ENCODE measurements at places on chromosomes 2 and 18.

- DNase-seq, result no peak
These were observed 50.4 kb downstream of the UXS1 start for GRCh38 chr2:106143495-106144215.

- DNase-seq, result no peak
These were observed 27.0 kb upstream of the CCDC93 start for GRCh38 chr2:118040891-118041290.

- DNase-seq, result no peak
These were observed 838.1 kb upstream of the ACVR2A start for GRCh38 chr2:147006736-147007141.

DNA sequence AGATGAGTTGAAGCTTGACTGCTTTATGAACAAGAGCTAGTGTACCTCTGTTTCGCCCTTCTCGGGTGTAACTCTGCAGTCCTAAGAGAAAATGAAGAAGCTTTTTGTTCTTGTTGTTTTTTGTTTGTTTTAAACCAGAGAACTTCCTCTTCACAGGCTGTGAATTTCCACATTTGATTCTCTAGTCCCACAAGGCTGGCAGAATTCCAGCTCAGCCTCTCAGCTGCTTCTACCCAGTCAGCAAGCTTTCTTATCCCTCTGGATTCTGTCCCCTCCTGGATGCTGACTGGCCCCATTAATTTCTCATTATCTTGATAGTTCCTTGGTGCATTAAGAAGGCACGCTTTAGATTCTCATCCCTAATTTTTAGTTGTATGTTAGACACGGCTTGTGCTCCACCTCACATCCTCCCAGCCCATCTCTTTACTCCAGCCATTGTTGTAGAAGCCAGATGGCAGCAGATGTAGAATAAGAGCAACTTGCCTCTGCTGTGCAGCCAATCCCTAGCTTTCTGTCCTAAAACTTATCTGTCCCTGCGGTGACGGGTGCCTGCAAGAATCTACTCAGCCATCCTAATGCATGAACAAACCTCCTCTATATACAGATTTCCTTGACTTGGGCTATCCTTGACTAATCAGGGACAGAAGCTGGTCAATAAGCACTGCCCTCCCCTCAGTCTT is 12.3 kb upstream of the RESP18 start:
- DNase-seq, result peak; percentile 52

GRCh38 chr2:42199626-42200025 is 30.5 kb downstream of the EML4 start:
- no peak for DNase-seq

GRCh38 chr18:25453556-25454269 is 101.7 kb upstream of the ZNF521 start:
- peak; percentile 42 for DNase-seq

GRCh38 chr2:15738225-15738546 is 146.5 kb downstream of the DDX1 start:
- DNase-seq, result no peak

- peak; percentile 75 for DNase-seq
These were observed 10.3 kb upstream of the PDK1 start for GRCh38 chr2:172545408-172546075.

- DNase-seq, result peak; percentile 80
These were observed 49.6 kb downstream of the SPIRE1 start for GRCh38 chr18:12608301-12608700.

DNA sequence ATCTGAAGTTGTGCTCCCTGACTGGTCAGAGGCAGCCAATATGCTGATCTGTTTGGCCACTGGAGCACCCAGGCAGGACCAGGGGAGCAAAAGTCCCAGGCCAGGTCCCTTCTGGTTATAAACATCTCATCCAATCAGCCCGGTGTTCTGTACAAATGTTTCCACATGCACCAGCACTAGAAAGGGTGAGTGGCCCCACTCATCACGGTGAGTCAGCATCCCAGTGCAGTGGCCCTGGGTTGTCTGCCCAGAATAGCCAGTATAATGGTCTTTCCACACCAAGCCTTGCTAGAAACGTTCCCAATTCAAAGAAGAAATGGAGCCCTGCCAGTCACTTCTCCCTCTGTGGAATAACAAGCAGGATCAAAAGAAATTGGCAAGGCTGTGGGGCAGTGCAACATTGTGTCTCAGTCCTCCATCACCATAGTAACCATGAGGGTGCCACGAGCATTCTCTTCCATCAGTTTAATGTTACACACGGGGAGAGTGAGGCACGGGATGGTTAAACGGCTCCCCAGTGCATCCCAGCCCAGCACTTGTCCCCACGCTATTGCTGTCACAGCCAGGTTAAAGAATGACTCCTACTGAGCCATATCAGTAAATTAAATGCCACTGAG is 174.9 kb downstream of the SEPTIN10 start:
- peak; percentile 25 for DNase-seq

DNA sequence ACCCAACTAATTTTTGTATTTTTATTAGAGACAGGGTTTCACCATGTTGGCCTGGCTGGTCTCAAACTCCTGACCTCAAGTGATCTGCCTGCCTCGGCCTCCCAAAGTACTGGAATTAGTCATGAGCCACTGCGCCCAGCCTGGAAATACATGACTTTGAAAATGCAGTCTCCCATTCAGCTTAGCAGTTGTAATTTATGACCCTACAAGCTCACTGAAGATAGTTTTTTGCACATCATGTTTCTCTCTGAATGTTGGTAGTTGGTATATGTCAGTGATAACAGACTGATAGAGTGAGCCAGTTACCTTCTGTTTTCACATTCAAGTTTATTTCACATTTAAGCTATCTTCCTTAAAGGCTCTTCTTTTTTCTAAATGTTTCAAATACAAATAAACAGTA is 7.1 kb downstream of the WDR7 start:
- no peak for DNase-seq

- DNase-seq, result peak; percentile 24
These were observed 15.9 kb upstream of the IL1R1 start for GRCh38 chr2:102126660-102127059.

- no peak for DNase-seq
These were observed 46.8 kb downstream of the RHBDD1 start for GRCh38 chr2:226882606-226883005.

DNA sequence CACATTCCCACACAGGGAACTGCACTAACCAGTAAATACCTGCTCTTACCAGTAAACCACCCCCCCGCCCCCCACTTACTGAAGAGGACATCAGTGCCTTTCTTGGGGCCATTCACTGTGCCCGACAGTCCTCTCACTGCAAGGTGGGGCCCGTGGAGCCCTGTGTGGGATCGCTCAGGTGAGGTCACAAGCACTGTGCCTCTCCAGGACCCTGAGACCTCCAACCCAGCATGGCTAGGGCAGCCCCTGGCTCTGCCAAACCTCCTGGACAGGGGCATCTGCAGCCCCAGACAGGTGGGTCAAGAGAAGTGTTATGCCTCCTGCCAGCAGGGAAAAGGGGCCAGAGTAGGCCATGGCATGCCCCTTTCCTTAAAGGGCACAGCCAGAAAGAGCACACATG is 6.7 kb upstream of the NEURL3 start:
- DNase-seq, result no peak

- DNase-seq, result peak; percentile 4
These were observed 12.7 kb upstream of the IL18R1 start for GRCh38 chr2:102342888-102343287.

GRCh38 chr2:29251406-29251805 is 136.2 kb downstream of the CLIP4 start:
- DNase-seq, result no peak

DNA sequence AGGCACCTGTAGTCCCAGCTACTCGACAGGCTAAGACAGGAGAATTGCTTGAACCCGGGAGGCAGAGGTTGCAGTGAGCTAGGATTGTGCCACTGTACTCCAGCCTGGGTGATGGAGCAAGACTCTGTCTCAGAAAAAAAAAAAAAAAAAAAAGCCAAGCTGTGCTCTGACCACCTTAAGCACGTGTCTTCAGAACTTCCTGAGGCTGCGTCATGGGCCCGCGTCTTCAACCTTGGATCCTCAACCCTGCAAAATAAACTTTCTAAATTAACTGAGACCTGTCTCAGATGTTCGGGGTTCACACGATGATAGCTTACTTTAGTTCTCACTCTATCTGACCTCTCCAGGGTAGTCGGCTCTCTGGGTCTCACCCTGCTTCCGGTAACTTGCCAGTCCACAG is 65.8 kb upstream of the CABLES1 start:
- no peak for DNase-seq

DNA sequence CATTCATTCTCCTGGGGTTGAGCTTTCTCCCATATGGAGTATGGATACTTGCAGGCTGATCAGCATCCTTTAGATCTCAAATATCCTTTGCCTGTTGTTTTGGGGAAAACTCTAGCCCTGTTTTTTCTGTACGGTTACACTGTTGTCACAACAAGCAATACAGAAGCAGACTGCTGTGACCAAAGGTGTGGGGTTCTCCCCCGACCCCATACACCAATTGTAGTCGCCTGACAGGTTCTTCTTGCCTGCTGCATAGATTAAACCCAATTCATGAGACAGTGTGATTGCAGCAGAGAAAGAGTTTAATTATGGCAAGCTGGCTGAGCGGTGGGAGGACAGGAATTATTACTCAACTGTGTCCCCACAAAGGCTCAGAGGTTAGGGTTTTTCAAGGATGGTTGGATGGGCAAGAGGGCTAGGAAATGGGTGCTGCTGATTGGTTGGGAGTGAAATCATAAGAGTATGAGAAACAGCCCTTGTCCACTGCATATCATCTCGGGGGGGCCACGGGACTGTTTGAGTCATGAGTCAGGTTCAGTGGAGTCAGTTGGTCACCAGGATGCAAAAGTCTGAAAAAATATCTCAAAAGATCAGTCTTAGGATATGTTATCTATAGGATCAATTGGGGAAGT is 40.6 kb downstream of the ITGB1BP1 start:
- DNase-seq, result no peak

DNA sequence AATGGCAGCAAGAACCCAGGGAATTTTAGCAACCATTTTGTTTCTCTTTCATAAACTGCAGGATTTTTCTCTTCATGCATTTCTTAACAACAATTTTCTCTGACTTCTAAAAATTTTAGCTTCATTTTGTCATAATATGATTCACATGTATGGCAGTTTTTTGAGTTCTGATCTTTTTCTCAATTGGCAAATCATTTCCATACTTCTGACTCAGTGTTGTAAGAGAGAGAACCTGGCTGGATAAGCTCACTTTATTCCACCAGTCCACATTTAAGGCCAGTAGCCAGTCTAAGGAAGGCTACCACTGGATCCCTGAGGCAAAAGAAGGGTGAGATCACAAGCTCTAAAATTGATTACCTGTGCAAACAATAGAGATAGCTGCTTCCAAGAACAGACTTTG is 42.8 kb upstream of the COL3A1 start:
- DNase-seq, result peak; percentile 56

DNA sequence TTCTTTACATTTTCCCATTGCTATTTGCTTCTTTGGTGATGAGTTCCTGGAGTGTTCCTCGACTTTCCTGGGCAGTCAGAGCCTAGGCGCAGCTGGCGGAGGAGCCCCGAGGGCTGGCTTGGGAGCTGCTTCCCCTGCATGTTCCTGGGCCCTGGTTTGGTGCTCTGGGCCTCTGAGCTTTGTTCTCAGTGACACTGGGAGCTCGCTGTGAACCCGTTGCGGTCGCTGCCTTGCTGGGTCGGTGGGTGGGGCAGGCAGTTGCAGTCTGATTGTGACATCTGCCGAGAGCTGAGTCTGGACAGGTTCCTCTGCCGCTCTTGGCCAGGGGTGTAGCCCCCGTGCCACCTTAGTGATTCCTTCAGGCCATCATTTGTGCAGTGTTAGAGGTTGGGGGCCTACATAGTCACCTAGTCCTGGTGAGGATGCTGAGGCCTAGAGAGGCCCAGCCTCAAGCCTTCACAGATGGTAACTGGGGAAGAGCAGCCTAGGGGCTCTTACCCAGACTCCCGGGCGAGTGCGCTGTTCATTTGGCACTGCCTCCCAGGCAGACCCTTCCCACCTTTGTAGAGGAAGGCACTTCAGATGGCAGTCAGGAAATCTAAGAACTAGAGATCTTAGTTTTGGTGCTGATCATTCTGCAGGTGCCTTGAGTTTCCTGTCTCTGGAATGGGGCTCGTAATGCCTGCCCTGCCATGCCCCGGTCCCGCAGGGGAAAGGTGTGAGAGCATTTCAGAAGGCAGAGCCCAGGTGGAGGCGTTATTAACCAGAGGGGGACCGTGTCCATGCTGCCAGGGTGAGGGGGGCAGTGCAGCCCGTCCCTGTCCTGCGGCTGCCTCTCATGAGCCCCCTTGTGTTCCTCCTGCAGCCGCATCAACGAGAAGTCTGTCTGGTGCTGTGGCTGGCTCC is 8.4 kb downstream of the ASB1 start:
- DNase-seq, result no peak

- DNase-seq, result no peak
These were observed 136.8 kb downstream of the TPO start for GRCh38 chr2:1550076-1550475.

DNA sequence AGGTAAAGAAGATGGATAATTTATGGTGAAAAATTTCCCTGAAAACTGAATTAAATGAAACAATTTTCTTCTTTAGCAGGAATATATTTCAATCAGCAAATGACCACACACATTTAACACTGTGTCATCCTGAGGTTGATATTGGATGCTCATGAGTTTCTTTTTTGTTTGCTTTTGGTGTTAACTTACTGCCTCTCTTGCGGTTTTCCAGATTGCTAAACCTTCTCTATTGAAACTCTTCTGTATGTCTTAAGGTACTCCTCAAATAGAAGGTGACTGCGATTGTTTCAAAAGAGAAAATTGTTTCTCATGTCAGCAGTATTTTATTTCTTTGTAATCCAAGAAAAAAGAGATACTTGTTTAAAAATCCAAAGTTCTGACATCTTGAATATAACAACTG is 99.1 kb downstream of the LRRTM1 start:
- DNase-seq, result no peak

- DNase-seq, result peak; percentile 44
These were observed 210.7 kb downstream of the KLHL29 start for GRCh38 chr2:23595601-23596251.

All from adipocyte (in vitro differentiated cells).